ENCODE measurements at places on chromosomes 1 and 21. TPM values are rescaled to one million over a fixed set of nuclear protein-coding genes. Genes with fewer than 3 reads are reported as not detected.
A peak's percentile ranks its signal among the peaks of the same experiment; 100 is the strongest.

Gene ILDR2
- total RNA-seq = 6.7 TPM

Gene KCNE2
- 2.2 TPM for total RNA-seq

Gene TMPRSS3
- not detected for total RNA-seq

Gene S100B
- total RNA-seq = 1,180 TPM

Gene TRIM33
- total RNA-seq = 41.4 TPM

Gene SLAMF1
- total RNA-seq = 0.71 TPM

DNA sequence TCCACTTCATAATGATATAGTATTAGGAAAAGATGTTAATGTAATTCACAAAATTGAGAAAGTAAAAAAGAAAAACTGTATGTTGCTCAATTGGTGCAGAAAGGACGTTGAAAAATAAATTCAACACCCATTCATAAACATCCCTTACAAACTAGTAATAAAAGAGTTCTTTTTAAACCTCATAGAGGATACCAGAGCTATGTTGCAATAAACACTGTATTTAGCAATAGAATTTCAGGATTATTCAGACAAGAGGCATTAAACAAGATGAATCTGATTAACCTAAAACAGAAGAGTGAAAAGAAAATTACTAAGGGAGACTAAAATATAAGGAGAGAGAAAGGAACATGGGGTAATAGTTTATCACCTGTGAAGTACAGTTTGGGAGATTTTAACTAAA is 154.8 kb downstream of the NTPCR start:
- DNase-seq = no peak

- no peak for DNase-seq
Measured at GRCh38 chr1:95806171-95806570, 572.2 kb downstream of the RWDD3 start.

- no peak for DNase-seq
Measured at GRCh38 chr1:186620566-186621350, 59.5 kb downstream of the PTGS2 start.

- DNase-seq = no peak
Measured at GRCh38 chr1:169426174-169426705, 1.0 kb downstream of the CCDC181 start.

DNA sequence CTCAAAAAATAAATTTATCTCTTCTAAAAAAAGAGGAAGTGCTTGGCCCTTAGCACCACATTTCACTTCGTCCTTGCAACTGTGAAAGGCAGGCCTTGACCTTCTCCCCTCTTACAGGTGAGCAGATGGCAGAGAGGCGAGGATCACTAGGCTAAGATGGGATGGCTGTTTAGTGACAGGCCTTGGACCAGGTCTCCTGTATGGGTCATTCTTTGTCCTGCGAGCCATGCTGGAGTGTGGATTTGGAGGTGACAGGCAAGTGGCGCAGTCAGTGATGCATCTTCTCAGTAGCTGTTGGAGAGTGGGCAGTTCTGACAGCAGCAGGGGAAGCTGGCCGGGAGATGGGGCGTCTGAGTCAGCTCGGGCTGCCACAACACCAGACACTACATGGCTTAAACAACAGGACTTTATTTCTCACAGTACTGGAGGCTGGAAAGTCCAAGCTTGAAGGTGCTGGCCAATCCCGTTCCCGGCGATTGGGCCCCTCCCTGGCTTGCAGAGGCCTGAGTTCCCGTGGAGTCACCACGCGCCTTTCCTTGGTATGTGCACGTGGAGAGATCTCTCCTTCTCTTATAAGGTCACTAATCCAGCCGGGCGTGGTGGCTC is 16.5 kb downstream of the SLC27A3 start:
- DNase-seq = peak; percentile 60

GRCh38 chr1:17318262-17318661 is 10.3 kb downstream of the PADI4 start:
- DNase-seq = no peak

- no peak for DNase-seq
Measured at GRCh38 chr21:44267655-44268142, 6.0 kb upstream of the DNMT3L start.

- no peak for DNase-seq
Measured at GRCh38 chr1:243991650-243992049, 59.4 kb upstream of the ZBTB18 start.

DNA sequence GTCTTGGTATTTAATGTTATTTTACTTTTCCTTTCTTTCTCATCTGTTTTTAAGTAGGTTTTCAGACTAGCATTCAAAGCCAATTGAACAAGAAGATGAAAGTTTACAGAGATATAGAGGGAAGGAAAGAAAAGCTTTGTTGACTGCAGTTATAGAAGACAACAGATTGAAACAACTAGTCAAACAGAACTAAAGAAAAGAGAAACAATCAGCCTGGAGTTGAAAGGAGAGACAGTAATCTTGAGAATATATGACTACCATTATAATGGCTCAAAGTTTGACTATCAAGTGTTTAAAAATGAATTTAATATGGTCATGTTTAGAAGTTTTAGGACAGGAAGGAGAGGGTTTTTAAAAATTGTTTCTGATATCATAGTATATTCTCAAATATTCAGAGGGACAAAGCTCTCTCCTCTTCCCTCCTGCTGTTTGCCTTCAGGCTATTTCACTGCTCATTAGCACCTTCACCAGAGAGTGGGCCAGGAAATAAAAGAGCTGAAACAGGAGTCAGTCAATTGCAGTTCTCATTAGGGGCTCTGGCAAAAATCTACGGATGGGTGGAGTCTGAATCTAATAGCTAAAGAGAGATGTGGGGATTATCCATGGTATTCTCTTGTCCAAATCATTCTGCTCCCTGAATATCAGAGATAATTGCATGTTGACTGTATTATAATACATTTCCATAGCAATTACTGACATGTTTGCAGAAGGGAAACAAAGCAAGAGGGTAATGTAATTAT is 577.8 kb downstream of the BRINP3 start:
- no peak for DNase-seq

DNA sequence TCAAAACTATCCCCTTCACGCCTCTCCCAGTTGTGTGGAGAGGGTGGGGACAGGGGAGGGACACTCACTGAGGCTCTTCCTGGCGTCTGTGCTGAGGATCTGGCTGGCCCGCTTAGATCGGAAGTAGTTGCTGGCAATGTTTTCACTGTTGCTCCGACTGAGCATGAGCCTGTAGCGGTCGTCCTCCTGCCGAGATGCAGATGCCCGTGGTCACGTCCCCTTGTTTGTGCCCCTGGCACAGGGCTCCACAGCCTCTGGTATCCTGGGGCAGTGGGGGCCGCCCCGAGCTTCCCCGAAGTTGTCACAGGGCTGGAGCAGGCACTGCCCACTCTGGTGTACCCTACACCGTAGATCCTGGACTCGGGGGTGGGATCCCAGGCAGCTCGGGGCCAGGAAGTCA is 5.0 kb upstream of the DDOST start:
- no peak for DNase-seq

DNA sequence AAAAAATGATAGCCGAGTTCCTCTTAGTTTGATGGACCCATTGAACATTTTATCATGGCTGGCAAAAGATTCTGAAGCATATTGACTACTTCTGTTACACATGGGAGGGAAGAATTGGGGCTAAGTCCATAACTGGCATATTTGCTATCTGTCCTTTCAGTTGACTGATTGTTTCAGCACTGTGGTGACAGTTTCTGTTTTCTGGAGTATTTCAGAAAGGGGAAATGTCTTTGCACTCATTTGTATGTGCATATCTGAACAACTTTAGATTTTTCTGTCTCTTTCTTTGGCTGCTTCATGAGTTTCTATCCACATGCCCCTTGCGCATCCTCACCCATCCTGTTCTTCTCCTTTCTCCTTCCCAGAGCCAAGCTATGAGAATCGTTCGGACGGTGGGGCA is 33.2 kb downstream of the SPATA46 start:
- no peak for DNase-seq

Measured in sciatic nerve (tissue), 2 donors.